ENCODE measurements at places on chromosomes 7 and 10.

- DNase-seq, result no peak
These were observed 15.9 kb downstream of the GBF1 start for GRCh38 chr10:102261196-102261595.

DNA sequence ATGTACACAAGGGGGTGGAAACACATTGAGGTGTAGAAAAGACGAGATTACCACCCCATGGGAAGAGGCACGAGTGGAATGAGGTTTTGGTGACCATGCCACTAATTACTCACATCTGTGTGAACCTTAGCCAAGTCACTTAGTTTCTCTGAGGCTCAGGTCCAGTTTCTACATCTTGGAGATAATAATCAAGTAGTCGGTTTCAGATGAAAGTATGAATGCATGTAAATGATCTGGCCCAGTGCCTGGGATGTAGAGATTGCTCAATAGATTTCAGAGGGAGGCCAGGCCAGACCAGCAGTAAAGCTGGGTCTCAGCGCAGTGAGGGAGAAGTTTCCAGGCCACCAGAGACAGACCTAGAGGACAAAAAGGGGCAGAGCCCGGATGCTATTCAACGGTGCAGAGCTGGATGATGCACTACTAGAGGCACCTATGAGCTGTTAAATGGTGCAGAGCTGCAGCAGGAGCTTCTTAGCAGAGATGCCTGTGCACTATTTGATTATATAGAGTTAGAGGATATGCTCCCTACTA lies 725.1 kb downstream of the GRID1 start:
- no peak for DNase-seq

DNA sequence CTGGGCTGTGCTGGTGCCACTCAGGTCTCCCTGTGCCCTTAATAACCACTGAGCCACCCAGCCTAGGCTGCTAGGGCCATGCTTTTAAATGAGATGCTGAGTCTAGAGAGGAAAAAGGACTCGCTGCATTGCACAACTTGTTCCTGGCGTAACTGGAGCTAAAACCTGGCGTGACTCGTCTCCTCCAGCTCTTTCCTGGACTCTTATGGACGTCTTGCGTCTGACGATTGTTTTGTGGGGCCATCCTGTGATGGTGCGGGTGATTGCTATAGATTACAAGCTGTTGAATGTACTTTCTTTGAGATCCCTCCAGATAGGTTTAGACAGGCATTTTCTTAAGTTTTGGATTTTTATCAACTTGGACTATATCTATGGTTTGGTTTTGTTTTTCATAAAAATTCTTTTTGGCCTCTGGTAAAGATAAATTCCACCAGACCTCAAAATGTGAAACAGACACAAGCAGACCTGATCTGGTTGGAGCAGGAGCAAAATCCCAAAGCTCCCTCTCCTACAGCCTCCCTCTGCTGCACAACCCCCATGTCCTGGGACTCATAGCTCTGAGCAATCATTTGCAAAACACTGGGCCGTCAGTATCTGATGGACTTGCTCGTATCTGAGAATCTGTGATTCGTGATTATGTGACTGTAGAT lies 230.3 kb downstream of the ARHGAP12 start:
- no peak for DNase-seq

GRCh38 chr10:64546073-64546472 lies 1024.9 kb downstream of the REEP3 start:
- DNase-seq, result no peak

DNA sequence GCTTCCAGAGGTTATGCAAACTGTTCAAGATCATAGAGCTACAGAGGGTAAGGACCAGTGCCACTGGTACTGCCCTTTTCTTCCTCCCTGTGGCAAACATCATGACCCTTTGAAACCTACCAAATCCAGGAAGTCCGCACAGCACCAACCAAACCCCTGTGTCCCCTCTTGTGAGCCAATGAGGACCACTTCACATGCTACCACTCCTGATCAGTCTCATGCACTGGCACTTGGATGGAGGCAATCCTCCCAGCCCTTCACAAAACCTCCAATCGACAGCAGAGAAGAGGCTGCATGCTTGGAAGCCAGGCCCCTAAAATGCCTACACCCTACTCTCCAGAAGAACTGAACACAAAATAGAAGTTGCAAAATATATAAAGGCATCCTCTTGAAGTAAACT lies 248.0 kb downstream of the TNS3 start:
- no peak for DNase-seq

GRCh38 chr10:114009281-114009996 lies 34.2 kb upstream of the ADRB1 start:
- no peak for DNase-seq

DNA sequence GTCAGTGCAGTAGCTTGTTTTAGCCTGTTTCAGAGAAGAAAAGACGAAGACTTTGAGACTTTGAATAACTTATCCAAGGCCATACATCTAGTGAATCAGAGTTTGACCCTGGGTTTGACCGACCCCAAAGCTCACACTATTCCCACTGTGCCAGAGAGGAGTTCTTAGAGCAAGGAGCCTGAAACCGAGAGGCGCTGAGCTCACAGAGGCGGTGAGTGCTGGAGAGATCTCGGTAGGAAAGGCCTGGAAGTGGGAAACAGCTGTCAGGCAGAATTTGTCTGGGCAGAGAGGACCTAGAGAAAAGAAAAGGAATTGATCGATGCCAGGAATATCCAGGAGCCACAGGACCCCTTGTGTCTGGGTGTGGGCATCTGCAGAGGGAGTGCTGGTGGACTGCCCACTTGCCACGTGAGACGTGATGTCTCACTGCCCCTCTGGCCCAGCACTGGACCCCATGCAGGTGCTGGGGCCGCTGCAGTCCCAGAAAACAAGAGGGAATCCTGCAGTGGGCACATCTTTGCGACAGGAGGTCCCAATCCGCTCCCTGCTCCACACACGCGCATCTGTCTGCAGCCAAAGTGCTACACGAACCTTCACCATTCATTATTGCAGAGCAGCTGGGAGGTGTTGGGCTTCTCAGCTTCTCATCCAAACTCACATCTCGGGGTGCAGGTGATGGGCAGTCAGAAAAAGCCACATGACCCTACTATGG lies 6.2 kb downstream of the CALML3 start:
- no peak for DNase-seq

GRCh38 chr7:94376281-94376680 lies 18.4 kb upstream of the COL1A2 start:
- DNase-seq, result no peak

GRCh38 chr7:46414946-46415345 lies 493.9 kb upstream of the IGFBP3 start:
- DNase-seq, result no peak
